ENCODE measurements at places on chromosomes 1 and 21.

DNA sequence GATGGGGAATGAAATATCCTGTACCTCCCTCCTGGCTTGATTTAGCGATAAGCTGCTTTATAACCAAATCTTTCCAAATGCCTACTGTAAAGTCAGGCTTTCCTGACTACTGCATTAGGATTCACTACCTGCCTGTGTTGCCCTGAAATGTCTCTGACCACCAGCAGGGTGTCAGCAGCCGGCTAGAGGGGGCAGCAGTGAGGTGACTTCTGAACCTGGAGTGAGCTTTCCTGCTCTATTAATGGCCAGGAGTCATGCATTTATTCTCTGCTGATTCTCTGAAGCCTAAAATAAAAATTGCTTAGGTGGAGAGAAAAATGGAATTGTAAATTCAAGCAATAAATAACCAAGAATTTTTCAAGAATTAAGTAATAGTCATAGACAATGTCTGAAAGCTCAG lies 2.5 kb downstream of the BACE2 start:
- H3K27ac ChIP-seq = no peak overlapping the region
- H3K27me3 ChIP-seq = peaks cover 29% of the 10 kb centered on the region
- no peaks in the 10 kb centered on the region for H3K36me3 ChIP-seq
- peak overlapping the region; percentile 75 for H3K4me3 ChIP-seq

DNA sequence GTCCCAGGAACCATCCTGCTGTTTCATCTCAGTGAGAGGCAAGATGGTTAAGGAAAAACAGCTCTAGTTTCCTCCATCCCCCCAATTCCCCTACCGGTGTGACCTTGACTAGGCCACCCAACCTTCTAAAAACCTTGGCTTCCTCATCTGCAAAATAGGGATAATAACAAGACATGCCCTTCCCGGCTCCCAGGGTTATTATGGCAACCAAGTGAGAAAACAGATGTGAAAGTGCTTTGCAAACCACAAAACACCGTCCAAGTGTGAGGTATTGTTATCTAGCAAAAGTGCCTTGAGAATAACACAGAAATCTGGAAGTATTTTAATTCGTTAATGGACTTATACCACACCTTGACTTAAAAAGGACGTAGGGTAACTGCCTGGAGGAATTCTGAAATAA lies 62.7 kb downstream of the ITPKB start:
- H3K4me1 ChIP-seq = peaks cover 47% of the 10 kb centered on the region
- H3K27me3 ChIP-seq = no peaks in the 10 kb centered on the region
- H3K27ac ChIP-seq = no peak overlapping the region
- no peak for DNase-seq
- peaks cover 2% of the 10 kb centered on the region for H3K36me3 ChIP-seq

DNA sequence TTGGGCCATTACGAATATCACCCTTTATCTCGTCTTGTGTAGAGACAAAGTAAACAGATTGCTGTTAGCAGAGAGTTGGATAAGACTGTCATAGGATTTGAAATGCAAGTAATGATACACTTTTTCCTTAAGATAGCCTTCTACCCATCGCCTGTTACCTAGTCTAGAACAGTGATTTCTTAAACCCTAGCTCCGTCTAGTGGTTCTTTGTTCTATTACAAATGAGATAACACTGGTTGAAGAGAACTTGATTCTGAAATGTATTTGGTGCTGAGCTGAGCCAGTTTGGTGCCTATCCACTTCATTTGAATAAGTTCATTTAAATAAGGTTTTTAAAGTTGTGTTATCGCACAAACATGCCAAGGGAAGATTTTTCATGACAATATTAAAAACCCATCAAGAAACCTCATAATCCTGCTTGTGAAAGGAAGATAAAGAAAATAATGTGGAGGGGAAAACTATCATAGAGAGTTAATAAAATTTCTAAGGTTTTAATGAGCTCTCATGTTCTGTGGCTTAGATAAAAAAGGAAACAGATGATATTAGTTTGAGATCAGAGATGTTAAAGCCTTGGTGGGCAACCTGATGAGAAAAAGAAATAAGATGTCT lies 1.5 kb upstream of the KCNH1 start:
- no peak for DNase-seq
- H3K36me3 ChIP-seq = no peaks in the 10 kb centered on the region
- H3K4me1 ChIP-seq = no peaks in the 10 kb centered on the region
- no peak overlapping the region for H3K4me3 ChIP-seq
- peaks cover 65% of the 10 kb centered on the region for H3K27me3 ChIP-seq
- H3K27ac ChIP-seq = no peak overlapping the region

DNA sequence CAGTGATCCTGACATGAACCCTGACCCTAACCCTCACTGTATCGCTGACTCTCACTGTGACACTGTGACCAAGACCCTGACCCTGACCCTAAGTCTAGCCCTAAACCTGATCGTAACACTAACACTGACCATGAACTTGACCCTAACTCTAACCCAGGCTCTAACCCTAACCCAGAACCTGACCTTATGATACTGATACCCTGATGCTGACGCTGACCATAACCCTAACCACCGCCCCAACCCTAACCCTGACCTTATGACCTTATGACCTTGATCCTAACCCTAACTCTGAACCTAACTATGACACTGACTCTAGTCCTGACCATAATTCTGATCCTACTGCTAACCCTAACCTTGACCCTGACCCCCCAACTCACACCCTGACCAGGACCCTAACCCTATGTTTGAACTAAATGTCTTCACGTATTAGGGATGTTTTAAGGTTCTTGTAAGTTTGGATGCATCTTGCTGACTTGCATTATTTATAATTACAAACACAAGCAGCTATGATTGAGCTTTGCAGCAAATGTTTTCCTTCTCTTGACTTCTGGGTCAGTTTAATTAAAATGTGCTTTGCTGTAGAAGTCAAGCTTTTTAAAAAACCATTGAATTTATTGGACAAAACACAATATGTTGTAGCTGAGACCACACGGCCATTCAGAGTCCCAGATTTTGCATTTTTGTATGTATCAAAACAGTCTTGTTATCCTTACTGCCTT lies 23.9 kb upstream of the PRSS38 start:
- H3K36me3 ChIP-seq = no peaks in the 10 kb centered on the region
- H3K4me3 ChIP-seq = peak overlapping the region; percentile 13
- peaks cover 37% of the 10 kb centered on the region for H3K27me3 ChIP-seq
- no peak for DNase-seq
- H3K4me1 ChIP-seq = no peaks in the 10 kb centered on the region
